ENCODE measurements at places on chromosomes 2 and 18.

DNA sequence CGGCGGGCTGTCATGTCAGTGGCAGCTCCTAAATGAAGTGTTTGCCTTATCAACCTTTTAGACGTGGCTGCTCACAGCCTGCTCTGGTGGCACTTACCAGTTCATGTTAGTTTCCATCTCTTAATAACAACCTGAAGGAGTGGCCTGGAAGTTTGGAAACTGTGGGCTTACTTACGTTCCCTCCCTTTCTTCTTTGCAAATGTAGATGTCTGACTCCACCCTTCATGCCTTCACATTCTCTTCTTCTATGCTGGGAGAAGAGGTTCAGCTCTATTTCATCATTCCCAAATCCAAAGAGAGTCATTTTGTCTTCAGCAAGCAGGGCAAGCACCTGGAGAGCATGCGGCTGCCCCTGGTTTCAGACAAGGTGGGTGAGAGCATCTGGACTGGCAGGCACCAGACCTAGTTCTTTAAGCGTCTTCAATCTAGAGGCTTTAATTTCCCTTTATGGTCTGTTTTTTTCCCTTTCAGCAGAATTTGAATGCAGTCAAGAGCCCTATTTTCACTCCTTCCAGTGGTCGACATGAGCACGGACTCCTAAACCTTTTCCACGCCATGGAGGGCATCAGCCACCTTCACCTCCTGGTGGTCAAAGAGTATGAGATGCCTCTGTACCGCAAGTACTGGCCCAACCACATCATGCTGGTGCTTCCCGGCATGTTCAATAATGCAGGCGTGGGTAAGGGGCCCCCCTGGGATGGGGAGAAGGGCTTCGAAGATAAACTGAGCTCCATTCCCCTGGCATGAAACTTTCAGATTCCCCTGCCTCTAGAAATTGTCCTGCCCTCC is 92.4 kb downstream of the ESCO1 start:
- DNase-seq: no peak

DNA sequence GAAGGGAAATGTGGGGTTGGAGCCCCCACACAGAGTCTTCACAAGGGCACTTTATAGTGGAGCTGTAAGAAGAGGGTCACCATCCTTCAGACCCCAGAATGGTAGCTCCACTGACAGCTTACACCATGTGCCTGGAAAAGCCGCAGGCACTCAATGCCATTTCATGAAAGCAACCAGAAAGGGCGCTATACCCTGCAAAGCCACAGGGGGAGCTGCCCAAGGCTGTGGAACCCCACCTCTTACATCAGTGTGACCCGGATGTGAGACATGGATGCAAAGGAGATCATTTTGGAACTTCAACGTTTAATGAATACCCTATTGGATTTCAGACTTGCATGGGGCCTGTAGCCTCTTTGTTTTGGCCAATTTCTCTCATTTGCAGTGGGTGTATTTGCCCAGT is 694.7 kb downstream of the CBLN2 start:
- DNase-seq: no peak

- DNase-seq: no peak
Observed at GRCh38 chr2:232523682-232524597, 2.0 kb upstream of the CHRND start.

GRCh38 chr2:110772383-110772755 is 40.0 kb downstream of the ACOXL start:
- no peak for DNase-seq

DNA sequence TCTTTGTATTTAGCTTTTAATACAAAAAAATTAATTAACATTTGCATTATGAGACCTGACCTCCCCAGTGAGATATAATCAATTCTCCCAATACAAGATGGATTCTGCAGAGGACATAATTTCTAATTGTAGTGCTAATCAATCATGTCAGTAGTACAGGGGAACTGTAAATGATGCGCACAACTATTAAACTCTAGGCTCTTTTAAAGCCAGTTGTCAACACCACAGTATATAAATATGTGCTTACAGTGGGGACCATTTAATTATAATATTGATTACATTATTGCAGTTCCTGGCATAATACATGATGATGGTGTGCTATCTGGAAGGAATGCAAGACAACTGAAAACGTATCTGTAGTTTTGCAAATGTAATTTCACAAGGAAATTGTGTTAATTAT is 285.6 kb upstream of the EPHA4 start:
- DNase-seq: no peak

DNA sequence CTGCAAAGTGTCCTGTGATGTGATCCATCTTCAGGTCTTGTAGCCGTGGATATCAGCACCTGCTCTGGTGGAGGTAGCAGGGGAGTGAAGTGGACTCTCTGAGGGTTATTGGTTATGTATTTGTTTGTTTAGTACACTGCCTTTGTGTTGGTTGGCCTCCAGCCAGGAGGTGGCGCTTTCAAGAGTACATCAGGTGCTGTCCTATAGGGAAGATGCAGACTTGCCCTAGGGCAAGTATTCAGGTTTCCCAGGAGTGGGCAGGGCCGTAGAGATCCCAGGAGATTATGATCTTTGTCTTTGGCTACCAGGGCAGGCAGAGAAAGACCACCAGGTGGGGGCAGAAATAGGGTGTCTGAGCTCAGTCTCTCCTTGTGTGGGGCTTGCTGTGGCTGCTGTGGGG is 411.8 kb downstream of the SOX11 start:
- no peak for DNase-seq

GRCh38 chr18:3952031-3952430 is 502.1 kb downstream of the TGIF1 start:
- no peak for DNase-seq

GRCh38 chr2:1156059-1156458 is 205.4 kb downstream of the SNTG2 start:
- DNase-seq: no peak

DNA sequence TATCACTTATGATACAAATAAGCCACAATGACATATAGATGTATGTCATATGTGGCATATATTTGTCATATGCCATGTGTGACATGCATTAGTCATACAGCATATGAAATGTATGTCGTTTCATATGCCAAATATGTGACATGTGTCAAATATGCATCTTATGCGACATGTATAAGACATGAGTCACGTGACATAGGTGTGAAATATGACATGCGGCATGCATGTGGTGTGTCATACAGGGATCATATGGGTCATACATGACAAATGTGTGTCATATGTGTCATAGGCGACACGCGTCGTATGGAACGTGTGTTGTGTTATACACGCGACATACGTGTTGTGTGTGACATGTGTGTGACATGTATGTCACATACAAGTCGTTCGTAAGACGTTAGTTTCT is 2154.0 kb upstream of the PIK3C3 start:
- DNase-seq: no peak

- no peak for DNase-seq
Observed at GRCh38 chr2:193783681-193784080, 1588.9 kb upstream of the TMEFF2 start.

DNA sequence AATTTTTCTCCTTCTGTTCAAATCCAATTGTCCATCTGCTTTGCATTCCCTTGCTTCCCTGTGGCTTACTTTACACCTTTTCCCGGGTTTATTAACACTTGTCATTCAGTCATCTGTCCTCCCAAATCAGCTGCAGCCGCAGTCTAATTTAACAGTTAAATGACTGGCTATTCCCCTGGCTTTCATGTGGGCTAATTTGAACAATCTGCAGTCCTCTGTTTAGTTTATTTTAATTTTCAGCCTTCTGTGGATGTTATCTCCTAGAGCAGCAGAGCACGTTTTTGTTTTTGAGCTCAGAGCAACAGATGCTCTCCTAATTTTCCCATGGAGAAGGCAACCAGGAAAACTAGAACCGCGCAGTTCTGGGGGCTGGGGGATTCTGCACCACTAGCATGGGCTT is 55.0 kb downstream of the MEP1B start:
- no peak for DNase-seq

DNA sequence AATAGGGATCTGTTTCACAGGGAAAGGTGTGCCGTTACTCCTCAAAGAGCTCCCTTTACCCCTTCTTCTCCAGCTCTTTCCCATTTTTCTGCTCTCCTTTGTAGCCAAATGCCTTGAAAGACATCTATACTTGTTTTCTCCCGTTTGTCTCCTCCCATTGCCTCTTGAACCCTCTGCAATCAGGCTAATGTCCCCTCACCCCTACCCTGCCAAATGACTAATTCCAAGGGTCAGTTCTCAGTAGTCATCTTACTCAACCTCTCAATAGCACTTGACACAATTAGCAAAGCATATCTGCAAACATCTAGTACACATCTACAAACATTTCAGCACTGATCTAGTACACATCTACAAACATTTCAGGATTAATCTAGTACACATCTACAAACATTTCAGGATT is 12.6 kb downstream of the MRO start:
- DNase-seq: no peak

DNA sequence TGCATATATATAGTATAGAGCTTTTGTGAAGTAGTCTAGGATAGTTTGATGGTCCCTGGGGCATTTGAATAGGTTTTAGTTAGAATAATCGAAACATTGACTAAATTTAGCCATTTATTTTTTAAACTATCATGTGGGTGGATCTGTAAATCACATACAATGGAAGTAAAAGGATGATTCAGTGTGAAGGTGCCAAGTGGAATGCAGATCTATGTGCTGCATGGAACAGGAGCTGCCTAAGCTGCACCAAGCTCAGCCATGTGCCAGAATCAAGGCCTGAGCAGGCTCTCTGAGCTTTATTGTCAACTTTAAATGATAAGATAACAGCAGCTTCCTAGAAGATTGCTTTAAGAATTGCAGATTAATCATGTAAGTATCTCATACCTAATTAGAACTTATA is 1996.2 kb upstream of the PIK3C3 start:
- DNase-seq: no peak

GRCh38 chr2:164014068-164014731 is 278.4 kb upstream of the FIGN start:
- no peak for DNase-seq

- DNase-seq: no peak
Observed at GRCh38 chr2:241481687-241482086, 26.7 kb downstream of the STK25 start.

- DNase-seq: no peak
Observed at GRCh38 chr18:48139431-48140347, 209.2 kb upstream of the SMAD2 start.

DNA sequence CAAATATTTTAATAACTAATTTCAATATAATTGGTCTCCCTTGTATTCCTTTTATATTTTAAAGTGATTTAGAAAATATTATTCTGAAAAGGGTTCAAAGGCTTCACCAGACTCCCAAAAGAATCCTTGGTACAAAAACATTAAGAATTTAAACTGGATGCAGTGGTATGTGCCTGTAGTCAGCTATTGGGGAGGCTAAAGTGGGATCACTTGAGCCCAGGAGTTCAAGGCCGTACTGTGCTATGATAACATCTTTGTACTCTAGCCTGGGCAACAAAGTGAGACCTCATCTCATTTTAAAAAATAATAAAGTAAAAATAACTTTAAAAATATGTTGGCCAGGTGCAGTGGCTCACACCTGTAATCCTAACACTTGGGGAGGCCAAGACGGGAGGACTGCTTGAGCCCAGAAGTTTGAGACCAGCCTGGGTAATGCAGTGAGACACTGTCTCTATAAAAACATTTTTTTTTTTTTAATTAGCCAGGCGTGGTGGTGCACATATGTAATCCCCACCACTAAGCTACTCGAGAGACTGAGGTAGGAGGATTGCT is 14.7 kb downstream of the NCL start:
- no peak for DNase-seq

- no peak for DNase-seq
Observed at GRCh38 chr2:215059724-215060123, 78.7 kb downstream of the ABCA12 start.

DNA sequence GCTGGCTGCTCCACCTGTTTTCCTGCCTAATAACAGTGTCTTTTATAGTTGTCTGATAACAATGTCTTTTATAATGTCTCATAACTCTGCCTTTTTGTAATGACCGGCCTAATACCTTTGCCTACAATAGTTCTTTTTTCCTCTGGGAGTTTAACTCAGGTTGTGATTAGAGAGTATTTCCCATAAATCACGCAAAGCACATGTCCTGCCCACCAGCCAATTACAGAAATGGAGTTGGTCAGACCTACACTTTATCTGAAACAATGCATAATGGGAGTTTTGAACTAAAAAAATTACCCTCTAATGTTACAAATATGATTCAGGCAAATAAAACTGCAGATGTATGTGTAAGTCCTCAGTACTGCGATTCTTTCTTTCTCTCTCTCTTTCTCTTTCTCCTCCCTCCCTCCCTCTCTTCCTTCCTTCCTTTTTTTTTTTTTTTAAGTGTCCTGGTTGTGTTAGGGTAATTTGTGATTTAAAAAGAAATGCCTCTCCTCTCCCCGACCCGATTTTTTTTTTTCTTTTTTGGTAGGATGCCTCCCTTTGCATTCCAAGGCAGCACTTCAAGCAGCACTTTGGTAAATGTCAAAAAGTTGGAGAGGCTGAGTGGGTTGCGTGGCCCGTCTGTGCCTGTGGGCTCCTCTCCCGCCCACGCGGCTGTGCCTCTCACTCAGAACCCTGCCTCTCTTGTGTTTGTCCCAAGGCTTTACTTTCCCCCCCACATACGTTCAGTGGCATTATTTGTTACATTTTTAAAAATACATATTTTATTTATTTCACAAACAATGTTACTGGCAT is 147.3 kb downstream of the AGAP1 start:
- DNase-seq: no peak

DNA sequence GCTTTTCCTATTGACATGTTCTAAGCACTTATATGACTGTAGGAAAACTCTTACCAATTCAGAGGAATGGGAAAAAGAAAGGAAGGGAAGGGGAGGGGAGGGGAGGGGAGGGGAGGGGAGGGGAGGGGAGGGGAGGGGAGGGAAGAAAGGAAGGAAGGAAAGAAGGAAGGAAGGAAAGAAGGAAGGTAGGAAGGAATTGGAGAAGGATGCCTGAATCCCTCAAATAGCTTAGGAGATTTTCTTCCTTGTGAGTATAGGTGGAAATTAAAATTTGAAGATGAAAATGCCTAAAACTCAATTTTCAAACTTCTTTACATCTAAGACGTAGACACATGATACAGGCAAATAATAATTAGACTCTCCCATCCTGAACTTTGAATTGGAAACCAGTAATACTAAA is 463.1 kb downstream of the SATB2 start:
- DNase-seq: no peak

DNA sequence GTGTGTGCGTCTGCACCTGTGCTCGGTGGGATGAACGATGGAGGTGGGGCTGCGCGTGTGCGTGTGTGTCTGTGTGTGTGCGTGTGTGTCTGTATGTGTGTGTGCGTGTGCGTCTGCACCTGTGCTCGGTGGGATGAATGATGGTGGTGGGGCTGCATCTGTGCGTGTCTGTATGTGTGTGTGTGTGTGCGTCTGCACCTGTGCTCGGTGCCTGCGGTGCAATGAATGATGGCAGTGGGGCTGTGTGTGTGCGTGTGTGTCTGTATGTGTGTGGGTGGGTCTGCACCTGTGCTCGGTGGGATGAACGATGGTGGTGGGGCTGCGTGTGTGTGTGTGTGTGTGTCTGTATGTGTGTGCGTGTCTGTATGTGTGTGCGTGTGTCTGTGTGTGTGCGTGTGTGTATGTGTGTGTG is 48.5 kb upstream of the CTDP1 start:
- DNase-seq: no peak

DNA sequence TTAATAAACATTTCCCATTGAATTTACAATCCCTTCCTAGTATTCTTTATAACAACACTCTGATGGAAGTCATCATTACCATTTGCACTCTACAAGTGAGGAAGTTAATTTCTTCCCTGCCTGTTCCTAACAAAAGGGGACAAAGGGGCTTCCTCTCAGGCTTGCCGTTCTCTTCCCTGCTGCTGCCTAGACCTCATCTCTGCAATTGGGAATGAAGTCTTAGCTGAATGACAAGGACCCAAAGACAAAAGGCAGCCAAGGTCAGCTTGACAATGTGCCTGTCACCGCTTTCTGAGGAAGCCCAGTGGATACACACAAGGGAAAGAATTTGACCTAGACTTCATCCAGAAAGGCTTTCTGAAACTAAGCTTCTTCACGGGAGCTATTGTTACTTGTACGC is 416.4 kb downstream of the CMPK2 start:
- DNase-seq: no peak
